ENCODE measurements at places on chromosomes 11 and 22.

DNA sequence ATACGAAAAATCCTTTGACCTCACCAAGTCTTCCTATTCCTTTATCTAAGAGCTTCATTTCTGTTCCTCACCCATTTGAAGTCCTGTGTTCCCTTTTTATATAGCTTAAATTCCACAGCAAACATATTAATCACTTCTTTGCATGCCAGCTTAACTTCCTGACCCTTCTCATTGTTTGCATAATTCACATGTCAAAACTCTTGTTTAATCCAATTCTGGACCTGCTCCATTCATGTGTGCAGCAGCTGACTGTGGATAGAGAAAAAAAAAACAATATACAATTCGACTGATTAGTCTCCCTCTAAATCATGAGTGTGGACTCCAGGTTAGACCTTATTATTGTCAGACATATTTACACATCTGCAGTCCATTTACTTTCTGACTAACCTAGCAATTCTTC, 991.2 kb upstream of the TENM4 start:
- no peak for DNase-seq

GRCh38 chr11:78371221-78371891, 46.3 kb downstream of the GAB2 start:
- DNase-seq: no peak

DNA sequence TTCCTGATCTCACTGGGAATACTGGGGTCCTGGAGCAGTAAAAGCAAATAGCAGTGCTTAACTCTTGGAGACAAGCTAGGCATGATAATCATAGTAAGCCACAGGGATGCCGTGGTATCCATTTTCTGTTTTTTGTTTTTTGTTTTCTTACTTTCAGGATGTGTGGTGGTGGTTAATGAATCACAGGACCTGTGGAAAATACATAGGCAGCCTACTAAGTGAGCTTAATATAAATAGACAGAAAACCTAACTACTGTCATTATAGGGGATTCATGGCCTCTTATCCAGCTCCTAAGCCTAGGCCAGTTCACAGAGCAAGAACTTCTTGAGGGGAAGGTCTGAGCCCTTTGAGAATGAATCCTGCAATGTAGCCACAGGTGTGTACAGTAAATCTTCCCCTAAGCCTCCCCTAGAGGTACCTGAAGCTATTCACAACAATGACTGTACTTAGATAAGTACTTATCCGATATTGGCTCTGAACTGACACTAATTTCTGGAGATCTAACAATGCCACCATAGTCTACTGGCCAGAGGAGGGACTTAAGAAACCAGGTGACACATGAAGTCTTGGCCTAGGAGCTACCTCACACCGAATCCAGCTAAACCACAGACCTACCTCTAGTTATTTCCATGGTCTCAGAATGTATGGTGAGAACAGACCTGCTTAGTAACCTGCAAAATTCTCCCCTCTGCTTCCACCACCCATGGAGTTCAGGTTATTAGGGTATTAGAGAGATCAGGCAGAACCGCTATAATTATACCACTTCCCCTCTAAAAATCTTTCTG, 83.6 kb downstream of the ENTHD1 start:
- no peak for DNase-seq

GRCh38 chr11:128205796-128206195, 381.6 kb downstream of the ETS1 start:
- DNase-seq: no peak

Data from GM13976 (cell line).